Right atrium auricular region (tissue), 2 donors: ENCODE measurements at places on chromosomes 6 and 20.

DNA sequence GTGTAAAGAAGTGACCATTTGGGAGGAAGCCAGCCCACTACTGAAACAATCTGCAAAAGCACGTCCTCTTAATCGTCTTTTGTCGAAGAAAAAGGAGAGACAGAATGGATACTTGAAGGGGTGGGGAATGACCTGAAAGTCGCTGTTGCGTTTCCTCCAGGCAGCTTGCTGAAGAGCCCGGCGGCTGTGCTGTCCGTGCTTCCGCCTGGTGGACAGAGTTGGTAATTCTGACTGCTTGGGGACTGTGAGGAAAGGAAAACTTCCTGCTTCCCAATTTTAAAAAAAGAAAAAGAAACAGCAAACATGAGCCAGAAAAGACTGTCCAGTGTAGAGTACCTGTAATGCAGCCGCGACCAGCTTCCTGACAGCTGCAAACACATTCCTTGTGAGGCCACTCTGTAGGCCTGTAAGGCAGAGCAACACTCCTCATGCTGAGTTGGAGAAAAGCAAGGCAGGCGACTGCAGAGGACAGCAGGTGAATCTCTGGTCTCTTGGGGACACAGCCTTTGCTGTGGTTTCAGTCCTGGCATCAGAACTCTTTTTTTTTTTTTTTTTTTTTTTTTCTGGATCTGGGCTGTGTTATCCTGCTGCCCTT, 251.1 kb upstream of the TBX18 start:
- peak; percentile 73 for DNase-seq

DNA sequence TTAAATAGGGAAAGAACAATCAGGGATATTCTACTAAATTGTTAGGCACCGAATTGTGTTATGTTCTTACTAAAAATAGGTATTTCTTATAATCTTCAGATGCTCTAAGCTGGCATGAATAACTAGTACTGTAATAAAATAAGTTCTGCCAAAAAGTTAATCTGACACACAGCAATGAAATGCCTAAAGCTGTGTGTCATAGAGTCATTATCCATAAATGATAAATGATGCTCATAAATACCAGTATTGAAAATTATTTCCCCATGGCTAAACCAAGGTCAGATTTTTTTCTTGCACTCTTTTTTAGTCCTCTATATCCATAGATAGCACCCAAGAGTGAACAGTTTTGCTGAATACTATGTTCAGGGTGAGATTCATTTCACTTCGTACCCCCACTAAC, 11.7 kb upstream of the PRIM2 start:
- DNase-seq, result no peak

- peak; percentile 91 for DNase-seq
These were observed 107.4 kb upstream of the NAA20 start for GRCh38 chr20:19909725-19910124.

- no peak for DNase-seq
These were observed 213.7 kb downstream of the ANKRD60 start for GRCh38 chr20:58014628-58015315.

- no peak for DNase-seq
These were observed 11.5 kb downstream of the PRDM1 start for GRCh38 chr6:106097411-106098231.

DNA sequence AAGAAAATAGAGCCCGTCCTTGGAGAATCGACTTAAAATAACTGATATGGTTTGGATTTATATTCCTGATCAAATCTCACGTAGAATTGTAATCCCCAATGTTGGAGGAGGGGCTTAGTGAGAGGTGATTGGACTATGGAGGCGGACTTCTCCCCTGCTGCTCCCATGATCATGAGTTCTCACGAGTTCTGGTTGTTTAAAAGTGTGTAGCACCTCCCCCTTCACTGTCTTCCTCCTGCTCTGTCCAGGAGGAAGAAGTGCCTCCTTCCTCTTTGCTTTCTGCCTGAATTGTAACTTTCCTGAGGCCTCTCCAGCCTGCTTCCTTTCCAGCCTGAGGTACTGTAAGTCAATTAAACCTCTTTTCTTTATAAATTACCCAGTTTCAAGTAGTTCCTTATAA, 529.2 kb downstream of the HAO1 start:
- no peak for DNase-seq

DNA sequence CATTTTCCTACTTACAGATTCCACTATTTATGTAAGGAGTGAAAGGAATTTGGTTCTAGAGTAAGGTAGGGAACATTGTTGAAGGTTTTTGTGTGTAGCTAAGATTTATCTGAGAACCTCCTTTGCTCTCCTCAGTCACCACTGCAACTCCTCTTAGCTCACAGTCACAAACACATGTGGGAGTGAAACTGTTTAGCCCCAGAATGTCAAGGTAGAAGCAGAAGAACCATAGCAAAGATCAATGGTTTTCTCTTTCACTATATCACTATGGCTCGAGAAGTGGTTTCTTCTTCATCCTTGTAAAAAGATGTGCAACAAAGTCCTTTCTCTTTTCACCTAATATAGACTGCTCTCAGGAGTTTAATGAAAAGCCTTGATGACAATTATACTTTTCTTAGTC, 6.5 kb upstream of the DEFB112 start:
- DNase-seq, result no peak
